ENCODE measurements at places on chromosomes 1 and 21. TPM values are rescaled to one million over a fixed set of nuclear protein-coding genes. Genes with fewer than 3 reads are reported as not detected.

Gene TAL1
- total RNA-seq = not detected

Gene FHAD1
- not detected for total RNA-seq

Gene NCMAP
- total RNA-seq = not detected

Gene IGSF5
- total RNA-seq = not detected

Gene CHTOP
- 38.9 TPM for total RNA-seq

Gene ARHGEF10L
- total RNA-seq = 5.0 TPM

Gene PAPPA2
- total RNA-seq = 0.18 TPM

All from IMR-90 (cell line).